ENCODE measurements at places on chromosomes 12 and 14. TPM values are rescaled to one million over a fixed set of nuclear protein-coding genes. Genes with fewer than 3 reads are reported as not detected.

Gene PRIM1
- 10.4 TPM for total RNA-seq

Gene MUCL1
- total RNA-seq = not detected

Gene KLRC1
- total RNA-seq = 83.1 TPM

- no peaks in the 10 kb centered on the region for H3K27me3 ChIP-seq
- no peak overlapping the region for H3K27ac ChIP-seq
- H3K4me3 ChIP-seq = no peak overlapping the region
- no peaks in the 10 kb centered on the region for H3K36me3 ChIP-seq
- DNase-seq = no peak
Observed at GRCh38 chr12:129520739-129521138, 383.1 kb downstream of the TMEM132D start.

- no peak for DNase-seq
- no peak overlapping the region for H3K27ac ChIP-seq
- H3K4me1 ChIP-seq = no peaks in the 10 kb centered on the region
- H3K4me3 ChIP-seq = no peak overlapping the region
- H3K36me3 ChIP-seq = no peaks in the 10 kb centered on the region
Observed at GRCh38 chr14:78605897-78606500, 435.8 kb downstream of the NRXN3 start.

DNA sequence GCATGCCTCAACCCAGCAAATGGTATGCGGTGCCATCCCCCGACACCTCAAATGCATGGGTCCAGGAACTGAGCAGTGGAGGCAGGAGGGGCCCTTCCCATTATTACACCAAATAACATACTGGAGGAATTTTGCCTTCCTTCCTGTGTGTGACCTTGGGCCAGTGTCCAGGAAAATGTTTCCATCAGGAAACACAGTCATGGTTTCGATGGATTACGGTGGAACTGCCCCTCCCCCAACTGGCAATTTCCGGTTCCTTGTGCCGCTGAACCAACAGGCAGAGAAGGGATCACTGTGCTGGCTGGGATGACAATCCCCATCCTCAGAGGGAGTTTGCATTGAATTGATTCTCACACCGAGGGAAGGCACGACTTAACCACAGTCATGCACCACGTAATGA lies 9.1 kb upstream of the CDC42BPB start:
- no peak overlapping the region for H3K4me3 ChIP-seq
- H3K27me3 ChIP-seq = no peaks in the 10 kb centered on the region
- no peaks in the 10 kb centered on the region for H3K36me3 ChIP-seq
- H3K4me1 ChIP-seq = no peaks in the 10 kb centered on the region
- H3K27ac ChIP-seq = no peak overlapping the region

GRCh38 chr12:105212438-105212837 lies 23.5 kb downstream of the APPL2 start:
- no peak for DNase-seq
- H3K27me3 ChIP-seq = no peaks in the 10 kb centered on the region
- peaks cover 50% of the 10 kb centered on the region for H3K36me3 ChIP-seq
- no peak overlapping the region for H3K4me3 ChIP-seq

- H3K4me3 ChIP-seq = no peak within 1 kb of the TSS
- H3K4me1 ChIP-seq = peaks cover 8% of the 10 kb centered on the region
- no peak within 1 kb of the TSS for H3K27ac ChIP-seq
- H3K27me3 ChIP-seq = peaks cover 52% of the 10 kb centered on the region
Observed at GRCh38 chr12:113471619-113472171, at the start of gene LHX5. Gene LHX5 (minus strand): TSS chr12:113471871. CDS start chr12:113471498, 373 bp downstream.

DNA sequence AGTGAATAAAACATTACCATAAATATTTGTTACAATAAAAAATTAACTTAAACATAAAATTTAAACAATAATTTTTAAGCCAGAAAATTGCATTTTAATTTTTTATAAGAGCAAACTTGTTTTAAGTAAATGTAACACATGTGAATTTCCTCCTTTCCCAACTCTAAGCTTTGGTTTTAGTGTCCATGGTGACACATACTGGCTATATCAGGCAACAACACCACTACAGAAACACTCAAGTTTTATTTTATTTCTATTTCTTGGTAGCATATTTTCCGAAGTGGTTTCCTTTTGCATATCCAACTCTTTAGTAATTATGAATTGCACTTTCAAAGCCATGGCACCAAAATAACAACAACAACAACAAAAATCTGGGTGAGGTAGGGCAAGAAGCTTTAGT lies 2.2 kb downstream of the NELL2 start:
- no peak overlapping the region for H3K4me3 ChIP-seq
- peaks cover 21% of the 10 kb centered on the region for H3K4me1 ChIP-seq
- no peak overlapping the region for H3K27ac ChIP-seq
- H3K36me3 ChIP-seq = no peaks in the 10 kb centered on the region
- DNase-seq = peak; percentile 68

GRCh38 chr14:51550636-51551035 lies 101.1 kb upstream of the FRMD6 start:
- no peaks in the 10 kb centered on the region for H3K36me3 ChIP-seq
- H3K4me1 ChIP-seq = no peaks in the 10 kb centered on the region
- H3K4me3 ChIP-seq = no peak overlapping the region
- peaks cover 6% of the 10 kb centered on the region for H3K27me3 ChIP-seq

GRCh38 chr12:125192690-125193221 lies 127.5 kb downstream of the AACS start:
- no peak overlapping the region for H3K4me3 ChIP-seq
- H3K27me3 ChIP-seq = peaks cover 14% of the 10 kb centered on the region
- H3K36me3 ChIP-seq = no peaks in the 10 kb centered on the region
- DNase-seq = no peak

- no peaks in the 10 kb centered on the region for H3K36me3 ChIP-seq
- DNase-seq = peak; percentile 13
- H3K4me3 ChIP-seq = no peak overlapping the region
- no peaks in the 10 kb centered on the region for H3K27me3 ChIP-seq
- H3K27ac ChIP-seq = no peak overlapping the region
- no peaks in the 10 kb centered on the region for H3K4me1 ChIP-seq
Observed at GRCh38 chr14:104247336-104248202, 109.2 kb downstream of the KIF26A start.

DNA sequence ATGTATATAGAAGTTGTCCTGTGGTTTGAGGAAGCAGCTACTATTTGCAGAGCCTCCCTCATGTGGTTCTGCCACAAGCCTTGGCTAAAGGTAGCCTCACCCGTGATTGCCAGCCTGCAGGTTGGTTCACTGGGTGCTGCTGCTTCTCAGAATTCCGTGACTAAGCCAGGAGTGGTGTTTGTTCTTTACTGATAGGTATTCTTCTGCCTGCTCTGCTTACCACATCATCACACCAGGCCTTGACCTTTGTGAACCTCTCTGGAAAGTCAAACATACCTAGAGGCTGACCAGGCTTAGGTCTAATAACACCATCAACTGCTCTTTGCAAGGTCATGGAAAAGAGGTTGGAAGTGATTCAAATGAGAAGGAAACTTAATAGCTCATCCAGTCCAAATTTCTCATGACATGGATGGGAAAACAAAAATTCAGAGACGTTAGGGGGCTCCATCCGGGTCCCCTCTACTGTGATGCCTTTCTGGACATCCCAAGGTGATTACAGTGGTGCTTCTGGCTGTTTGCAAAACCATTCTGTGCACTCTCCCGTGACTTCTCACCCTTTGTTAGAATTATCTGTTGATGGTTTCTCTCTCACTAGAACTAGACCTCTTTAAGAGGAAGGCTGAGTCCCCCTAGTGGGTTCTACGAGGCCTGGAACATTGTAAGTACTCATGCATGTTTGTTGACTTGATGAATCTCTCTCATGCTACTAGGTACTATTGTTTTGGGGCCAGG lies 8.5 kb upstream of the SOCS2 start:
- H3K27me3 ChIP-seq = no peaks in the 10 kb centered on the region
- H3K4me1 ChIP-seq = no peaks in the 10 kb centered on the region
- H3K27ac ChIP-seq = no peak overlapping the region
- no peaks in the 10 kb centered on the region for H3K36me3 ChIP-seq

GRCh38 chr14:83826838-83827237 lies 1703.1 kb upstream of the FLRT2 start:
- no peaks in the 10 kb centered on the region for H3K27me3 ChIP-seq
- H3K4me1 ChIP-seq = no peaks in the 10 kb centered on the region
- no peak overlapping the region for H3K27ac ChIP-seq

DNA sequence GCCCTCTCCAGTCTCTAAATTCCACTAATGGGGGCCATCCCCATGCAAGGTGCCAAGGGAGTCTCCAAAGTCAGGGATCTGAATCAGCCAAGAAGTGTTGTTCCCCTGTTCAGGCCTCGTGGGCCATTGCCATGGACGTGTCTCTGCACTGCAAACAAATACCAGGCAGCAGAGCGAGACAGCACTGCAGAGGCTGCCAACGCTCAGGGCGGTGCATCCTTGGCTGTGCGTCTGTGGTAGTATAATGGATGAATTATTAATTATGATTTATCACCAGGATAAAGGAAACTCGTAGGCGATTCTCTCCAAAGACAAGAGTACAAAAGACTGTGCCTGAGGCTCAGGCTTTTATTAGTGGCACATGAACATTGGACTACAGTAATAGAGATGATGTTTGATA lies 122.3 kb upstream of the NTF3 start:
- no peaks in the 10 kb centered on the region for H3K4me1 ChIP-seq
- no peaks in the 10 kb centered on the region for H3K36me3 ChIP-seq
- DNase-seq = no peak
- H3K27ac ChIP-seq = no peak overlapping the region
- no peaks in the 10 kb centered on the region for H3K27me3 ChIP-seq

DNA sequence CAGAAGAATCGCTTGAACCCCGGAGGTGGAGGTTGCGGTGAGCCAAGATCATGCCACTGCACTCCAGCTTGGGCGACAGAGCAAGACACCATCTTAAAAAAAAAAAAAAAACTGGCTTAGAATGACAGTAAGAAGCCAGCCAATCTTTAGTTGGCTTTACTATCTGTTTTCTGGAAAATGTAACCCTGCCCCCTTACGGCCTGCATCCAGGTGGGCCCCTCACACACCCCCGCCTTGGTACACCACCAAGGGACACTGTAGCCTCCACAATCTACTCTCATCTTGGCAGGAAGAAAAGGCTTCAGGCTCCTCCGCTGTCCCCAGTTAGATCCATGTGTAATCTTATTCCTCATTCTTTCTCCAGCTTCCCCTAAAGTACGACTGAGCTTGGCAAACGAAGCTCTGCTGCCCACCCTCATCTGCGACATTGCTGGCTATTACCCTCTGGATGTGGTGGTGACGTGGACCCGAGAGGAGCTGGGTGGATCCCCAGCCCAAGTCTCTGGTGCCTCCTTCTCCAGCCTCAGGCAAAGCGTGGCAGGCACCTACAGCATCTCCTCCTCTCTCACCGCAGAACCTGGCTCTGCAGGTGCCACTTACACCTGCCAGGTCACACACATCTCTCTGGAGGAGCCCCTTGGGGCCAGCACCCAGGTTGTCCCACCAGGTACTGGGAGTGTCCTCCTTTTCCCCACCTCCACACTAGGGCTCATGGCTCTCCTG lies 6.6 kb downstream of the TAPBPL start:
- no peak overlapping the region for H3K4me3 ChIP-seq
- H3K27ac ChIP-seq = no peak overlapping the region
- no peak for DNase-seq

- peaks cover 16% of the 10 kb centered on the region for H3K4me1 ChIP-seq
- no peaks in the 10 kb centered on the region for H3K36me3 ChIP-seq
- no peak overlapping the region for H3K4me3 ChIP-seq
Observed at GRCh38 chr12:106133136-106134087, 5.3 kb downstream of the NUAK1 start.
